Fibroblast of the aortic adventitia (primary cell): ENCODE measurements at places on chromosomes 6 and 20.

DNA sequence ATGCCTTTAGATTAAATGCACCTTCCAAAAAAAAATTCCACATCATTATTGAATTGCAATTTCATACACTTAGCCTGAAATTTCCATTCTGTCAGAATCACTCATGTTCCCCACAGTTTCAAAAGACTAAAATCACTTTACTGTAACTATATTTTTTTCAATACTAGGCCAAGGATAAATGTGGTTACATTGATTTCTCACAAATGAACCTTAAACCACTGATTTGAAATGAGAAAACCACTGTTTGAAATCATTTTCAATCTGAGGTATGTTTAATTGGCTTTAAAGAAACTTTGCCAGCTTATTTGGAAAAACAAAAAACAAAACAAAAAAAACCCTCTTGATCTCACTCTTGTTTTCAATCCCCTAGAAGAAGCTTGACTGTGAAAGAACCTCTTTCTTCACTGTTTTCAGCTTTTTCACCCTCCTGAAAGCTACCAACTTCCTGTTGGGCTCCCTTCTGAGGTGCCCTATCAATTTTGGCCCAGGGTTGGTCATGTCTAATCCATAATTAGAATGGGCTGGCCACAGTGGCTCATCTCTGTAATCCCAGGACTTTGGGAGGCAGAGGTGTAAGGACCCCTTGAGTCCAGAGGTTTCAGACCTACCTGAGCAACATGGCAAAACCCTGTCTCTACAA, 242.5 kb downstream of the ADGRG6 start:
- no peak for DNase-seq

DNA sequence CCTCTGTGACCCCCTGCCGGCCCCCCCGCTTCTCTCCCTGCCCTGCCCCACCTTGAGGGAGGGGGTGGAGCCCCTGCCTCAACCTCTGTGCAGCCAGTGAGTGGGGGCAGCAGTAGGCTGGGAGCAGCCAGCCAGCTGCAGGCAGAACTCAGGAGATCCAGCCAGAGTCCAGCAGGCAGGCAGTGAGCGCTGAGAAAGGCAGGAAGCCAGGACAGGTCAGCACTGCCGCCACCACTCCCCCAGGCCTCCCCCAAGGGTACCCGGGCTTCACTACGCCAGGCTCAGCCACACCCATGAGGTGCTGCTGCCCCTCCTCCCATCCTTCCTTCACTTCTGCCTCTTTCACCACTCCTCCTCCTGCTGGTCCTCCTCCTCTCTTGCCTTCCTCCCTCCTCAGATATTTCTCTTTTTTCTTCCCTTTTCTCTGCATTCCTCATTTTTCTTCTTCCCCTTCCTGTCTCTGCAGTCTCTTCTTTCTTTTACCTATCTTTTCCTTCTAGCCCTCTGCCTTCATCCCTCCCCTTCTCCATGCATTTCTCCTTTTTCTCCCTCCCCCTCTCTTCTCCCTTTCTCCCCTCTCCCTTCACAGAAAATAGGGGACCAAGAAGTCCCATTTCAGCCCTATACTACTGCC, 11.5 kb downstream of the TMEM63B start:
- no peak for DNase-seq

DNA sequence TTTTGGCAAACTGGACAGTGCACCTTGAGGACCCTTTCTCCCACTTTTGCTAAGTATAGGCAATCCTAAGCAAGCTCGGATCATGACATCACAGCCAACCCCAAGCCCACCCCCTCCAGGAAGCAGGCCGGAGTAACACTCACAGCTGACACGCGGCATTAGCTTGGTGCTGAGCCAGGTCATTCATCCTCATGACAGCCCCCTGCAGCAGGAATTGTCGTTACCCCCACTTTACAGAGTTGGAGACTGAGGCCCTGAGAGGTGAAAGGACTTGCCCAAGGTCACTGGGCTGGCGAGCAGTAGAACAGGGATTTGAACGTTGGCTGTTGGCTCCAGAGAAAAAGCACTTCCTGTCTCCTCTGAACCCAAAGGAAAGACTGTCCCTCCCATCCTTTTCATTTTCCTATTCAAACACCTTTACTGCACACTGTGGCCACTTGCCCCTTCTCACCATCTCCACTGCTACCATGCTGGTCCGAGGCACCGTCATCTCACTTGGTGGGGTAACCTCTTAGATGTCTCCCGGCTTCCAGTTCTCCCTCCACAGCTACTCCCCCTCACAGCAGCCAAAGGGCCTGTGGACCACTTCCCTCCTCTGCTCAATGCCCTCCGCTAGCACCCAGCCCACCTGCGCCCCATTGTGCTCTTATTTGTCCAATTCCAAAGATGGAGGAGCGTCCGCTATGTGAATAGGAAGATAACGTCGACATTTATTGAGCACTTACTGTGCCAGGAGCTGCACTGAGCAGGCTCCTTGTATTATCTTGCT, 84.7 kb downstream of the PREX1 start:
- no peak for DNase-seq

- no peak for DNase-seq
Observed at GRCh38 chr6:158801655-158802294, 17.4 kb downstream of the EZR start.

DNA sequence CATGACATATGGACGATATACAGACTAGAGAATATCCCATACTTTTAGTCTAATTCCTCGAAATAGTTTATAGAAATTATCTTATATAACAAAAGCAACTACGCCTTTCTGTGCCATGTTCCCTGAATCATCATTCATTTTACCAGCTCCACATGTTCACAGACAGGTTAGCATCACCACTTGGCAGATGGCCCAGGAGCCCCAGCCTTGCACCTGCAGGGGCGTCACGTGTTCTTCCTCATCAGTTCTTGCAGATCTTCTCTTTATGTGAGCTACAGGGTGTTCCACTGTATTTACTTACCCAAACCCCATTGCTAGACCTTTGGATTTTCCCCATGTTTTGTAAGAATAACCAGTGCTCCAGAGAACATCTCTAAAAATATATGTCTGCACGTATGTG, 12.6 kb upstream of the BNIP5 start:
- DNase-seq: no peak

DNA sequence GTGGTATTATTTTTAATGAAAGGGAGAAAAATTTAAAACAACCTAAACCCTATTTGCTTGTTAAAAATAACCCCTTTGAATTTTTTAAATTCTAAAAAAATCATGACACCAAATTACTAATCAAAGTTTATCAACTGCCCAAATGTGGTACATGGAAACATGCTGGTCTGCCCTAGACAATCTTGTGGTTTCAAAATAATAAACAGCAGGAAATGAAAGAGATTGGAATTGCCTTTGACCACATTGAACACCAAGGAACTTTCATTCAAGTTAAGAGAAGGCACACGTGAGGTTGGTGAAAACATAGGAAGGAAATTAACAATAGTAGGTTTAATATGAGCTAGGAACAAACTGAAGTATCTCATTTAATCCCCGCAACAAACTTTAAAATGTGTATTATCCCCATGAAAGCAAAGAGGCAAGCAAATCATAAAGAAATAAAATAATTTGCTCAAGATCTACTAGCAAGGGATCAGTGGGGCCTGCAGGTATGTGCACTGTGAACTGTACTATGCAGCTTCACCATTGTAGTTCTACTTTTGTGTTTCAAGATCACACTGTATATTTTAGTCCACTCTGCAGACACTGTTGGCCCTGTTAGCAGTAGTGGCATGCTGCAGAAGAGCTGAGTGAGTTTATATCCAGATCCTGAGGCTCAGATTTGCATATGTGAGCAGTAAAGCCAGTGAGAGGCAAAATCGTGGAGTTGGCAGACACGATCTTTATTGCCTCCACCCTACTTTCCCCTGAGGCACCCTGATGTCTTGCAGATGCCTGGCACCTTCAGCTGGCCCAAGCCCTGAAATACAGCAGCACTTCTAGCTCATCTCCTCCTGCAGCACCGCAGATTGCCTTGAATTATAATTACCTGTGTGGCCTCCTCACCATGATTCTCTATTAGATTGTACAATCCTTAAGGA, 157.8 kb upstream of the TENT5A start:
- no peak for DNase-seq

DNA sequence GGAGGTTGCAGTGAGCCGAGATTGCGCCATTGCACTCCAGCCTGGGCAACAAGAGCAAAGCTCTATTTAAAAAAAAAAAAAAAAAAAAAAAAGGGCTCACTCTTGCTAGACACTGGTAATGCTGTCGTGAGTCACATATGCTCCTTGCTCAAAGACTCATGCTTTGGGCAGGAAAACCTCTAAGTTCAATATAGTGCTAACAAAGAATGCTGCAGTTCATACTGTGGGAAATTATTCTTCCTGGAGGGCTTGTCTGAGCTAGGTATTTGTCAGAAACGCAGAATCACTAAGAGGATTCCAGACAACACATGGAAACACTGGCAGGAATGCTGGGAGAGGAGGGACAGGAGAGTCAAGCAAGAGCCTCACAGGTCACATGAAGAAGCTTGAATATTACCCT, 2.3 kb upstream of the LYRM2 start:
- no peak for DNase-seq
